Stimulated activated CD8-positive, alpha-beta memory T cell treated with anti-CD3 and anti-CD28 coated beads, Interleukin-4, amount 100 ng/mL, for 1 hour (primary cell): ENCODE measurements at places on chromosomes 5 and 9.

- DNase-seq = no peak
Measured at GRCh38 chr5:35904443-35905132, 33.8 kb downstream of the CAPSL start.

- no peak for DNase-seq
Measured at GRCh38 chr5:136174021-136174659, 18.8 kb downstream of the SMIM32 start.

DNA sequence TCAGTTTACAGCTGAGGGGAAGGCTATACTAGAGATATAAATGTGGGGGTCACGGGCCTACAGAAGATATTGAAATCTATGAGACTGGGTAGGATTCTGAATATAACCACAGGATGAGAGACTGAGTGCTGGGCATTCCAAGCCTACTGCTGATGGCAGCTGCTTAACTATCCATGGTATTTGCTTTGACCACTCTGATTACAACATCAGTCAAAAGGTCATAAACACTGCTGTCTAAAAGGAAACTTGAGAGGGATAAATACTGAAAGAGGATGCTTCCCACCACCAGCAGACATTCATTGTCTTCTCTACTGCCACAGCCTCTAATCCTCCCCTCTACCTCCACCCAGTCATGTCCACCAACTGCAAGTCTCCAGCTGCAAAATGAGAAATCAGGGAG is 3.8 kb downstream of the ZNF622 start:
- DNase-seq = no peak

- no peak for DNase-seq
Measured at GRCh38 chr5:112958093-112959088, 18.2 kb upstream of the DCP2 start.

DNA sequence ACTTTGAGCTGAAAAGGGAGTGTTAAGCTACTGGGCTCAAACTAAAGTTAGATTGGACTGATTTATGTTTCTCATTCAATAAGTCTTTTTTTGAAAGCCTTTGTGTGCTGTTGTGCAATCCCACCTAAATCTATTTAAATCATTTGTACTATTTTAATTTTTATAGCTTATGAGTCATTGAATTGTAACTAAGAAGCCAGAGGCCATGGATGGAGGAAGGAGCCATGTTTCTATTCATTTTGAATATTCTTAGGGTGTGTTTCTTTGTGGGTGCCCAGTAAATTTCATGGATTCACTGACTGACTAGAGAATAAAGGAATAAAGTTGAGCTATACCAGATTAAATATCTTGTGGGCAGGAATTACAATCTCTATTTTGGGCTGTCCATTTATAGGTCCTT is 238.5 kb downstream of the KIF4B start:
- DNase-seq = no peak

GRCh38 chr9:9846557-9846956 is 766.2 kb downstream of the PTPRD start:
- no peak for DNase-seq

DNA sequence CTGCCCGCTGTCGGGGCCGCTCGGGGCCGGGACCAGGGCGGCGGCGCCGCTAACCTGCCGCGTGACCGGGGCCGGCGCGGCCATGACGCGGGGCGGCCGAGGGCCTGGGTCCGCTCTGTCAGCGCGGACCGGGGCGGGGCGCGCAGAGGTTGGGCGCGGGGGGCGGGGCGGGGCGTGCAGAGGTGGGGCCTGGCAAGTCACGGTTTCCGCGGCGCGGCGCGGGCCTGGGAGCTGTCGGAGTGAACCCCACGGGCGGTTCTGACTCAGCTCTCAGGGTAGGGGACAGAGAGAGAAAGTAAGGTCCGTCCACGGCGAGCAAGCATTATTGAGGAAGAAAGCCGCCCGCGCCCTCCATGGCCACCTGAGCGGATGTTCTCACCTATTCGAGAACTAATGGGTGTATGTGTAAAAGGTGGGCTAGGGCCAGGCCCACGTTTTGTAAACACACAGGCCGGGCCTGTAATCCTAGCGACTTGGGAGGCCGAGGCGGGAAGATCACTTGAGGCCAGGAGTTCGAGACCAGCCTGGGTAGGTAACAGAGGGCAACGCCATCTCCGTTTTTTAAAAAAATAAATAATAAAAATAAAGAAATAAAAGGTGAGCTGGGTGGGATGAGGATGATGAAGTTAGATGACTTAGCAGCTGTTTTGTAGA is at the start of gene PRXL2C:
TSS of gene PRXL2C (minus strand) at position 120 of the 654 bp plus-strand sequence. CDS start at position 84, 36 bp downstream.
- DNase-seq = peak; percentile 70

GRCh38 chr9:32968101-32969011 is 33.1 kb downstream of the APTX start:
- DNase-seq = no peak

- no peak for DNase-seq
Measured at GRCh38 chr5:132298298-132299212, 4.4 kb downstream of the SLC22A4 start.

DNA sequence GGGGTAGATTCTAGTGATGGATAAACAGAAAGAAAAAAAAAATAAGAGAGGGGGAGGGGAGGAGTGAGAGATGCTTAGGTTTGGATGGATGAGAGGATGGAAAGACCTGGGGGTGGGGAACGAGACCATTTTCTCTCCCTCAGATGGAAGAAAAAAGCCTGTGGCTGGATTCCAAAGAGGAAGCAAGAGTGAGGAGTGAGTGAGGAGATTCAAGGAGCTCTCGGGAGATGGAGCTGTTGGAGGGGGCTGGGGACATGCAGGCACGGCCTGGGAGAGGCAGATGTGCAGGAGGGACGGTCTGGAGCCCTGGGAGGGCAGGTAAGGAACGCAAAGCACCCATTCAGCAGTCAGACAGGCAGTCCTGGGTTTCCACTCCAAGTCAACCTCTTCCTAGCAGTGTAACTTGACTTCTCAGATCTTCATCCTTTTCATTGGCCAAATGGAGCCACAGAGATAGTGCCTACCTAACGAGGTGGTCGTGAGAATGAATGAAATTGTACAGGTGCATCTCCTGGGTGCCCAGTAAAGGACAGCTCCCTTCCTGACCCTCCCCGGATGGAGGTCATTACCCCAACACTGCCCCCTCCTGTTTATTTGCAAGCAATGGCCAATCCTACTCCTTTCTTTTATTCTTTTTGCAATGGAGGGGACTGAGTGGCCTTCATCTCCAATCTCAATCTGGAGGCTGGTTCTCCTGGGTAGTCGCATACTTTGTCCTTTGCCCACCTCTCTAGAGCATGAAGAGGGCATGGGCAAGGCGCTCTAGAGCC is 52.2 kb downstream of the PCDH1 start:
- DNase-seq = no peak

- no peak for DNase-seq
Measured at GRCh38 chr5:113612060-113612496, 98.6 kb downstream of the YTHDC2 start.

- DNase-seq = no peak
Measured at GRCh38 chr9:115373000-115373709, 255.2 kb upstream of the TNC start.

DNA sequence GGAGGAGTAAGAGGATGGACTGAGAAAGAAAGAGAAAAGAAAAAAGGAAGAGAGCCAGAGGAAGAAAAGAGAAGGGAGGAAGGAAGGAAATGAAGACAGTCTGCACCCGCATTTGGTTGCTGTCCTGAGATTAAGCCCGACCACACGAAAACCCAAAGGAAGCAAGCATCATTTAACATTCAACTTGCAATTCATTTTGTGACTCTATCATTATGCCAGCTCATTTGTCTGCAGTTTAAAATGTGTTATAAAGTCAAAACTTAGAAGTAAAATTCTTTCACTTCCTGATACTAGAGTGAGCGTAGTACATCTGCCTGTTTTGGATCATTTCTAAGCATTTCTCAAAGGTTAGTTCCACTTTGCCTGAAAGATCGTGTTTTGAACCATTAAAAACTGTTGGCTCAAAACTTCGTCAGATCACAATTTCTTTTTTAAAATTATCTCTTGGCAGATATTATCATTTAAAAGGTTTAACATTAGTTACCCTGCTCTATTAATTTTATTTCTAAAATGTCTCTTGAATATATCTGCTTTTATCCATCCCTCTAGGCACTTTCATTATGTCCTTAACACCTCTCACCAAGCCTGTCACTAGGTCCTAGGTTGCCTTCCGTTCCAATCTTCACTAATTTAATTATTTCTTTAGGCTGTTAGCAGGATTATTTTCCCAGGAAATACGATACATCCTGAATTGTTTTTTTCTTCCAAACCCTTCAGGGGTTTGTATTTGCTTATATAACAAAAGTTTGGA is 240.9 kb downstream of the TLE4 start:
- no peak for DNase-seq

GRCh38 chr5:87526131-87526530 is 113.4 kb upstream of the CCNH start:
- no peak for DNase-seq

DNA sequence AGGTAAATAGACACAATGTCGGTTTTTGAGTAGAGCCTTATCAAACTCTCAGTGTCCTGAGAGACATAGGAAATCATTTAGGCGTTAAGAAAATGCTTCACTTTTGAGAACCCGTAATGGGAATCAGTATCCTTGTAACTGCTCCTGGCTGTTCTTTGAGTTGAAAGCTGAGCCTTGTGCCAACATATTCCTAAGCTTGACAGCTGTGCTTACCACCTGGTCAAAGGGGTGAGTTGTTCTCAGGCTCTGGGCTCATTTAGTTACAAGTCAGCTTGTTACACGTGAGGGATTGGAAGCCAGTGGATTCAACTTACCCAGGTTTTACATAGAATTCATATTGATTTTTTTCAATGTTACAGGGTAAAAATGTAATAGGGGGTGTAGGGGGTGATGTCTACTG is 145.9 kb downstream of the GABRB2 start:
- DNase-seq = no peak

GRCh38 chr5:57466544-57466943 is 16.1 kb downstream of the ACTBL2 start:
- DNase-seq = no peak

DNA sequence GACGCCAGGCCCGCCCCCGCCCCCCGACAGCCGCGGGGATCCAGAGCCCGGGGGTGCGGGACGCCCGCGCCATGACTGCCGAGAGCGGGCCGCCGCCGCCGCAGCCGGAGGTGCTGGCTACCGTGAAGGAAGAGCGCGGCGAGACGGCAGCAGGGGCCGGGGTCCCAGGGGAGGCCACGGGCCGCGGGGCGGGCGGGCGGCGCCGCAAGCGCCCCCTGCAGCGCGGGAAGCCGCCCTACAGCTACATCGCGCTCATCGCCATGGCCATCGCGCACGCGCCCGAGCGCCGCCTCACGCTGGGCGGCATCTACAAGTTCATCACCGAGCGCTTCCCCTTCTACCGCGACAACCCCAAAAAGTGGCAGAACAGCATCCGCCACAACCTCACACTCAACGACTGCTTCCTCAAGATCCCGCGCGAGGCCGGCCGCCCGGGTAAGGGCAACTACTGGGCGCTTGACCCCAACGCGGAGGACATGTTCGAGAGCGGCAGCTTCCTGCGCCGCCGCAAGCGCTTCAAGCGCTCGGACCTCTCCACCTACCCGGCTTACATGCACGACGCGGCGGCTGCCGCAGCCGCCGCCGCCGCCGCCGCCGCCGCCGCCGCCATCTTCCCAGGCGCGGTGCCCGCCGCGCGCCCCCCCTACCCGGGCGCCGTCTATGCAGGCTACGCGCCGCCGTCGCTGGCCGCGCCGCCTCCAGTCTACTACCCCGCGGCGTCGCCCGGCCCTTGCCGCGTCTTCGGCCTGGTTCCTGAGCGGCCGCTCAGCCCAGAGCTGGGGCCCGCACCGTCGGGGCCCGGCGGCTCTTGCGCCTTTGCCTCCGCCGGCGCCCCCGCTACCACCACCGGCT is 1.0 kb downstream of the FOXE1 start:
- peak; percentile 17 for DNase-seq

DNA sequence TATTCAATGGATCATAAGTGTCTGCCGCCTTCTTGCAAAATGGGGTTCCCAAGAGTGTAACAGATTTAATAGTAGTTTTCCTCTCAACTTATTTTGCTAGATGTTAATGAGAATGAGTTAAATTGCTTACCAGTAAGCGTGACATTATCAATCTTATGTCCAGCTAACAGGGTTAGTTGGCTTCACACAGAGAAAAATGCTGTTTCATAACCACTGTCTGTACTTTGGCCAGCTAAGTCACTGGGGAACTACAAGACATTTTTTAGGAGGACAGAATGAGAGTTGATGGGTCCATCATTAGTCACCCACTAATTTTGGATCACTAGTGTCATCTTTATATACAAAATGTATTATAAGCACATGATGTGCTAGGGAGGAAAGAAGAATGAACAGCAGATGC is 1.4 kb downstream of the CDC37L1 start:
- no peak for DNase-seq

GRCh38 chr9:97594381-97594921 is 38.7 kb downstream of the TSTD2 start:
- no peak for DNase-seq

DNA sequence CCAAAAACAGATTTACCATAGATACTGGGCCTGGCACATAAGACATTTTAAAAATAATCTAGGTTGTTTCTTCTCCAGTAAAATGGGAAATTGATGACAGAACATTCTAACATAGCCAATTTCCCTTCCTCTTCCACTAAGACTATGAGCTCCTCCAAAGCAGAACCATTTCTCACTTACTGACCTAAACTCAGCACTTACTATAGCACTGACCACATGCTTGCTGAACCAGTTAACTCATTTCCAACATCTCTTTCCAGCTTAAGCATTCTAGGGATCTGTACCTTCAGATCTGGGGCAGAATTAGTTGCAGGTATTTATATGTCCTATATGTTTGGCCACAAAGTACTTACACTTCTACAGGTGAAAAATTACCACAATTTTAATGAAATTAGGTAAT is 58.9 kb downstream of the TTC39B start:
- DNase-seq = no peak

- no peak for DNase-seq
Measured at GRCh38 chr5:135434591-135435466, 12.3 kb downstream of the DCANP1 start.
